ENCODE measurements at places on chromosomes 6 and 20.

- no peak for DNase-seq
These were observed 81.6 kb upstream of the OPRM1 start for GRCh38 chr6:153957394-153957793.

DNA sequence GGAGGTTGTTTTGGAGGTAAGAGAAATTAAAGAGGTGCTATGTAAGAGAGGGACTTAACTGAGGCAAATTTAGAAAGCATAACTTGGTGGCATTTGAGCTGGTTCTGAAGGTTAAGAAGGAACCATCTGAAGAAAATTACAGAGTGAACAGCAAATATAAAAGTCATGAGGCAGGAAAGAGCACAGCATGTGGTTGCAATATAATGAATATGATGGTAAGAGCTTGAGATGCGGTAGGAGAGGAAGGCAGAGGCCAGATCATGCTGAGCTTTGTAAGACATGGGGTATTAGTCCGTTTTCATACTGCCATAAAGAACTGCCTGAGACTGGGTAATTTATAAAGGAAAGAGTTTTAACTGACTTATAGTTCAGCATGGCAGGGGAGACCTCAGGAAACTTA lies 279.1 kb downstream of the UTRN start:
- no peak for DNase-seq

- DNase-seq = no peak
These were observed 30.5 kb upstream of the SLCO4A1 start for GRCh38 chr20:62611819-62612218.

- DNase-seq = no peak
These were observed 391.4 kb upstream of the CITED2 start for GRCh38 chr6:139765825-139766285.

GRCh38 chr20:20824924-20825584 lies 112.6 kb upstream of the RALGAPA2 start:
- DNase-seq = no peak

- DNase-seq = no peak
These were observed 102.4 kb downstream of the F13A1 start for GRCh38 chr6:6217855-6218758.
